ENCODE measurements at places on chromosomes 11 and 22.

DNA sequence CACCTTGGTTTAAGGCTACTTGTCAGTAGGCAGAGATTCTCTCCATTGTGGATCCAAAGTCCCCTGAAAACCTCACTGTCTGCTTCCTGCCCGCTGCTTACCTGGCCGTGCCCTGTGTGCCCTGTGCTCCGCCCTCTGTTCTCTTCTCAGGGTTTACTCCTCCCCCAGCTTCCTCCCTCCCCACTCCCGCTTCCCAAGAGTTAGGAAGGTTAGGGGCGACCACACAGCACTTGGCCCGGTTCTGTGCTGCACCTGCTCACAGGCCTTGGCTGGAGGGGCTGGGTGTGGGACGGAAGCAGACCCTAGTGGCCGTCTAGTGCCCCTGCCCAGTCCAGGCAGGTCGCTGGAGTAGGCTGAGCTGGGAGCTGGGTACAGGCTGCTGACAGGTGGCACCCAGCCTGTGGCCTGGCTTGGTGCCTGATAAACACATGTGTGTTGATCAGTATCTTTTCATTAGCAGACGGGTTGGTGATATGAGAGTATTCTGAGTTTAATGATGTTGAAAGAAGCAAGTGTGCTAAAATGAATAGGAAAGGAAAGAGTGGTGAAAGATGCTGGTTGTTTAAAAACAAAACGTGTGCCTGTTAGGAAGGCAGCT, 40.5 kb downstream of the GRAMD4 start:
- DNase-seq = peak; percentile 9

- no peak for DNase-seq
Observed at GRCh38 chr11:73260127-73260457, 12.0 kb upstream of the P2RY6 start.

- DNase-seq = no peak
Observed at GRCh38 chr22:39593066-39593930, 22.7 kb downstream of the CACNA1I start.

- DNase-seq = no peak
Observed at GRCh38 chr11:124402326-124402922, 3.6 kb upstream of the OR8B3 start.

GRCh38 chr22:22593964-22594656, 35.0 kb upstream of the PRAME start:
- DNase-seq = peak; percentile 7

DNA sequence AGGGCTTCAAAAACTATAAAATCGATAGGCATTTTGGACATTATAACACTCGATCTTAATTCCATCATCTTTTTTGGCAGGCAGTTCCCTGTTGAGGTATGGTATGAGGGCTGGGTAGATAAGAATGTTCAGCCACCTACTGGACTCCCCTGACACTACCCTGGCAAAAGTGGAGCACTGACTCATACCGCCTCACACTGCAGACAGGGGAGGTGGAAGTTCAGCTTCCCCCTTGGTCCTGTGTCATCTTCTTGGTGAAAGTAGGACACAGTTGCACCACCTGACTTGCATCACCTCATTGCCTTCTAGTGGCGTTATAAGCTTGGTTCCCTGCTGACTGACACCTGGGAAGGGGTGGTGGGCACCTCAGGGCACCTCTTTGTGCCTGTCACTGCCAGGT, 30.4 kb downstream of the PAAF1 start:
- DNase-seq = no peak

DNA sequence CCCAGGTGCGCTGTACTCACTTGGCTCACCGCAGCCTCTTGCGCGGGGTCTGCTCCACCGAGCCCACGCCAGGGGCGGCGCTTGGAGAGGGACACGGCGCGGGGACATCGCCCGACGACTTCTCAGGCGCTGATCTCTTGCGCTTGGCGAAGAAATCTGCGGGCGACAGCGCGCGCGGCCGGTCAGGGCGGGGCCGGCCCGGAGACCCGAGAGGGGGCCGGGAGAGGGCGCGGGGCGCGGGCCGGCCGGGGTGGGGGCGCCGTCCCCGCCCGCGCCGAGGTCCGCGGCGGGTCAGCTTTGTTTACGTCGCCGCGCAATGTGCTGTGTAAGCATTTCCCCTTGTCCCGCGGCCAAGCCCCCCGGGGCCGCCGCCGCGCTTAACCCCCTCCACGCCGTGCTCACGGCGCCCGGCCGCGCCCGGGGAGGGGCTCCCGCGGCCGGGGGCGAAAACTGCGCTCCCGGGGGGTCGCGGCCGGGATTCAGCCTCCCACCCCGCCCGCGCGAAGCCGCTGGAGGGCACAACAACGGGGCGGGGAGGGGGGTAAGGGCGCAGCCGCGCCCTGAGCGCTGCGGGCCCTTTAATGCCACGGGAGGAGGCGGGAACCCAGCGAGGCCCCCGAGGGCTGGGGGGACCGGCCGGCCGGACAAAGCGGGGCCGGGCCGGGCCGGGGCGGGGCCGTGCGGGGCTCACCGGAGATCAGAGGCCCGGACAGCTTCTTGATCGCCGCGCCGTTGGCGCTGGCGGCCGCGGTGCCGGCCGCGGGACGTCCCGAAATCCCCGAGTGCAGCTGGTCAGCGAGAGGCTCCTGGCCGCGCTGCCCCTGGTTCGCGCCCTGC, 1.4 kb downstream of the CDKN1C start:
- no peak for DNase-seq

GRCh38 chr11:34302046-34302921, 55.5 kb downstream of the ABTB2 start:
- no peak for DNase-seq

DNA sequence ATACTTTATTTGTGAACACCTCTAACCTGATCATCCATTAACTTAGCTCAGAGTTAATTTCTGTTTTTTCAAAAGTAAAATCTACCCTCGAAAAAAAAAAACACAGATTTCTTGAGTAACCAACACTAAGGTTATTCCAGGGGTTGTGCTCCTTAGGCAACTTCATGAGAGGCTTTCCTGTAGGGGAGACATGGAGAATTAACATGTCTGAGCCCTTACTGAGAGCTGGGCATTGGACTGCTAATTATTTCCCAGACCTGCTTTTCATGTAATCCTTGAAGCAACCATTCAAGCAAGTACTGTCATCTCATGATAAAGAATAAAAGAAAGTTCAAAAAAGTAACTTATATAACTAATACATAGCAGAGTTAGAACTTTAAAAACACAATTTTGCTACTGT, 13.5 kb upstream of the UPB1 start:
- DNase-seq = no peak

- no peak for DNase-seq
Observed at GRCh38 chr11:106491751-106492150, 414.3 kb downstream of the AASDHPPT start.

DNA sequence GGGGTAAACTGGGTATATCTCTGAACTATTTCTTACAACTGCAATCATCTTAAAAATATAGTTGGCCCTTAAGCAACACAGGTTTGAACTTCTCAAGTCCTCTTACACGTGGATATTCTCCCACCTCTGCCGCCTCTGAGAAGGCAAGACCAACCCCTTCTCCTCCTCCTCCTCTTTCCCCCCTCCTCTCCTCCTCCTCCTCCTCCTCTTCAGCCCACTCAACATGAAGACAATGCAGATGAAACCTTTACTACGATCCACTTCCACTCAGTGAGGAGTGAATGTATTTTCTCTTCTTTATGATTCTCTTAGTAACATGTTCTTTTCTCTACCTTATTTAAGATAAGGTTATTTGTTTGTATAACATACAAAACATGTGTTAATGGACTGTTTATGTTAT, 20.0 kb downstream of the SHANK2 start:
- DNase-seq = no peak

DNA sequence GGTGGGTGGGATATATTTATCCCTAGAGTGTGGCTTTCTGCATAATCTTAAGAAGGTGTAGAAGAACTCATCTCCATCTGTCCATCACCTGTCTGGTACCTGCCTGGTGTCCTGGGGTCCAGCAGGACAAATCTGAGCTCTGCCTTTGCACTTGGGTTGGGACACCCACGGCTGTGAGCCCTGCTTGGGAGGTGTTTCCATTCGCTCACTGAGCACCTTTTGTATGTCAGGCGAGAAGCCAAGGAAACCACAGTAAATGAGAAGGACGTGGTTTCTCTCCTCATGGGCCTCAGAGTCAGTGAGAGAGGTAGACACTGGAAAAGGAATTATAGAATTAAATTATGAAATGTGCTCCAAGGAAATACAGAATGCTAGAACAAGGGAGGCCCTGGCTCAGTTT, 555.9 kb downstream of the MIAT start:
- no peak for DNase-seq

GRCh38 chr11:135033540-135033939, 621.5 kb upstream of the B3GAT1 start:
- DNase-seq = no peak

- no peak for DNase-seq
Observed at GRCh38 chr11:70671611-70672010, 273.3 kb downstream of the CTTN start.

DNA sequence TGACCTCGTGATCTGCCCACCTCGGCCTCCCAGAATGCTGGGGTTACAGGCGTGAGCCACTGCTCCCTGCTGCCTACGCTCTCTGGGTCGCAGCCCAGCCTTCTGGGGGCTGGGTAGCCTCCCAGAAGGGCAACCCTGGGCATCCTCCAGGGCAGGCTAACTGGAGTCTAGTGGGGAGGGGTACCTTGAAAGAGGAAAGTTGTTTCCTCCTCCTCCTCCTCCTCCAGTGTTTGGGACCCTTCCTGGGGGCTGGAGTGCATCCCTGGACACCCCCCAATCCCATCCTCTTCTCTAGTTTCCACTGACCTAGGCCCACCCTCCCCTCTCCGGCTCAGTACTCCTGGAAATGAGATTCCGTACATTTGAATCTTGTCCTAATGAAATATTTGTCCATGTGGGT, 1.3 kb downstream of the PNPLA3 start:
- DNase-seq = no peak

DNA sequence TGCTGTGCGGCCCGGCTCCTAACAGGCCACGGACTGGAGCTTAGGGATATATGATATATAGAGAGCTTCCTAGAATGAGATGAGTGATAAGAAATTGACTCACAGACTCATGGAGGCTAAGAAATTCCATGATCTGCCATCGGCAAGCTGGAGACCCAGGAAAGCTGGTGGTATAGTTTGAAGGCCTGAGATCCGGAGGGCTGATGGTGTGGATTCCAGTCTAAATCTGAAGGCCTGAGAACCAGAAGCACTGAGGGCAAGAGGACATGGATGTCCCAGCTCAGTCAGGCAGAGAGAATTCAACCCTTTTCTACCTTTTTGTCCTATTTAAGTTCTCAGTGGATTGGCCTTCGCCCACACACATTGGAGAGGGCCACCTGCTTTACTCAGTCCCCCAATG, 564.8 kb downstream of the TBC1D22A start:
- DNase-seq = no peak

All from activated T-helper 1 cell treated with Interleukin-2 at 50 U/mL for 16 hours (primary cell).